Cardiac muscle cell (in vitro differentiated cells and primary cell): ENCODE measurements at places on chromosomes 7 and 10. TPM values are rescaled to one million over a fixed set of nuclear protein-coding genes. Genes with fewer than 3 reads are reported as not detected.
A peak's percentile ranks its signal among the peaks of the same experiment; 100 is the strongest.

GRCh38 chr7:16078076-16078952 lies 343.0 kb downstream of the CRPPA start:
- no peak overlapping the region for H3K4me3 ChIP-seq
- DNase-seq, result peak; percentile 80
- H3K36me3 ChIP-seq, result no peaks in the 10 kb centered on the region

DNA sequence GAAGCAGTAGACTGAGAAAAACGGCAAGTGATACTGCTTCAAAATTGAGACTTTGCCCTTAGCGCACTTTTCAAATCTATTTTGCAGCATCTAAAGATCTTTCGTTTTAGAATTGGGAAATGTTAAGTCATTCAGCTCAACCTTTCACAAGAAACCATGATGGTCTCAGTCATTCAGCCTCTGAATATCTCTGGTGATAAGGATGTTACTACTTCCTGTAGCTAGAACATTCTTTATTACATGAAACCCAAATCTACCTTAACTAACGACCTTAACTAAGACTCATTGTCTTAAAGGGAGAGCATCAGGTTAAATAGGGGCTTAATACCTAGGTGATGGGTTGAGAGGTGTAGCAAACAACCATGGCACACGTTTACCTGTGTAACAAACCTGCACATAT lies 26.4 kb upstream of the AKR1B10 start:
- DNase-seq, result no peak
- H3K27ac ChIP-seq, result no peak overlapping the region
- H3K4me3 ChIP-seq, result no peak overlapping the region
- no peaks in the 10 kb centered on the region for H3K4me1 ChIP-seq

GRCh38 chr10:131571865-131572264 lies 260.3 kb upstream of the TCERG1L start:
- no peaks in the 10 kb centered on the region for H3K27me3 ChIP-seq
- H3K27ac ChIP-seq, result no peak overlapping the region
- no peak overlapping the region for H3K4me3 ChIP-seq
- no peak for DNase-seq
- no peaks in the 10 kb centered on the region for H3K36me3 ChIP-seq

GRCh38 chr7:22864855-22865601 lies 42.4 kb upstream of the TOMM7 start:
- H3K27me3 ChIP-seq, result no peaks in the 10 kb centered on the region
- H3K36me3 ChIP-seq, result no peaks in the 10 kb centered on the region
- H3K4me1 ChIP-seq, result no peaks in the 10 kb centered on the region
- no peak overlapping the region for H3K27ac ChIP-seq
- H3K4me3 ChIP-seq, result no peak overlapping the region

- H3K36me3 ChIP-seq, result no peaks in the 10 kb centered on the region
- DNase-seq, result no peak
- H3K27me3 ChIP-seq, result no peaks in the 10 kb centered on the region
- H3K27ac ChIP-seq, result no peak overlapping the region
- no peak overlapping the region for H3K4me3 ChIP-seq
Observed at GRCh38 chr10:97570789-97571471, 1.6 kb upstream of the ANKRD2 start.

GRCh38 chr7:38308140-38308539 lies 34.7 kb upstream of the TARP start:
- DNase-seq, result no peak
- H3K27me3 ChIP-seq, result no peaks in the 10 kb centered on the region
- no peaks in the 10 kb centered on the region for H3K4me1 ChIP-seq
- H3K36me3 ChIP-seq, result no peaks in the 10 kb centered on the region
- H3K4me3 ChIP-seq, result no peak overlapping the region

- DNase-seq, result no peak
- no peak overlapping the region for H3K27ac ChIP-seq
- no peak overlapping the region for H3K4me3 ChIP-seq
- no peaks in the 10 kb centered on the region for H3K36me3 ChIP-seq
- H3K27me3 ChIP-seq, result no peaks in the 10 kb centered on the region
- no peaks in the 10 kb centered on the region for H3K4me1 ChIP-seq
Observed at GRCh38 chr10:109205929-109206585, 717.3 kb downstream of the XPNPEP1 start.

DNA sequence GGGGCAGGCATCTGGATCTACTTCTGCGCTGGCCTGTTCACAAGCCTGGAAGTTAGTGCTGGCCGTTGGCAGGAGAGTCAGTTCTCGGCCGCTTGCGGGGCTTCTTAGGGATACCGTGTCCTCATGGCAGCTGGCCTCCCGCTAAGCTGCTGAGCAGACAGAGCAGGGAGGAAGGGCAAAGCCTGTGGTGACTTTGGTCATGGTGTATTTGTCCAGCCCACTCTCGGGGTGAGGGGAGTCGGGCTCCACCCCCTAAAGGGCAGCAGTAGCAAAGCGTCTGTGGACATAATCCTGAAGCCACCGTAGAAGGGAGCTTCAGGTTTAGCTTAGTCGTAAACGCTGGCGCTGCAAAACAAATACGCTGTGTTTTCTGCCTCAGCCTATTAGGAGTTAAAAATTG lies 12.2 kb downstream of the UBE3C start:
- H3K4me1 ChIP-seq, result peaks cover 17% of the 10 kb centered on the region
- H3K4me3 ChIP-seq, result no peak overlapping the region
- H3K36me3 ChIP-seq, result no peaks in the 10 kb centered on the region
- peak overlapping the region; percentile 35 for H3K27ac ChIP-seq
- H3K27me3 ChIP-seq, result no peaks in the 10 kb centered on the region

- no peaks in the 10 kb centered on the region for H3K4me1 ChIP-seq
- H3K27ac ChIP-seq, result no peak overlapping the region
- H3K4me3 ChIP-seq, result no peak overlapping the region
- no peaks in the 10 kb centered on the region for H3K36me3 ChIP-seq
- H3K27me3 ChIP-seq, result no peaks in the 10 kb centered on the region
- DNase-seq, result no peak
Observed at GRCh38 chr7:31890766-31891165, 179.4 kb downstream of the PDE1C start.

DNA sequence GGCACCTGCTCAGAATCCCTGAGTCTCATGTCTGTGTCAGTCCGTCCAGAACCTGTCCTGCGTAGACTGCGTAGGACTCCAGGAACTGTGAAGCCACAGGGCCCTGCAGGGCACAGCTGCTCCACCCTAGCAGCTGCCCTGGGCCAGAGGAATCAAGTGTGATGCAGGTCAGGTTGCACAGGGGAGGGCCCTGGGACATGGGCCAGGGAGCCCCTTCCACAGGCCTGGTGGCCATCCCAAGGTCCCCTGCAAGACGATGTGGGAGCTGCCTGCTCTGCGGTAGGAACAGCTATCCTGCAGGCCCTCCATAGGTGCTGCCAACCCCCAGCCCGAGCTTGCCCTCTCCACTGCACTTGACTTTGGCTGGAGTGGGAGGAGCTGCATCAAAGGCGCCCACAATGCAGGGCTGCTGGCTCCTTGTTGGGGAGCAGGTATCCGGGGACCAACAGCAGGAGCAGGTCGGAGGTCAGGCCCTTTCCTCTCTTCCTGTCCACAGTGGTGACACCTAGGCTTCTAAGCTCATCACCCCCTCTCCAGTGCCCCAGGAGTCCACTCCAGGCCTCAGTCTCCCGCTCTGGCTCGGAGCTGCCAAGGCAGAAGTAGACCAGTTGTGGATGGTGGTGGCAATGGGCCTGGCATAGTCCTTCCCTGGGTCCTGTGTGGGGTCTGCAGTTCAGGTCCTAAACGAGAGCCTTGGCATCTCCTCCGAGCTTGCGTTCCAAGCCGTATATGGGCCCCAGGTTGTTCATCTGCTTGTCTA lies 149.1 kb downstream of the MAPK8 start:
- peaks cover 24% of the 10 kb centered on the region for H3K4me1 ChIP-seq
- H3K36me3 ChIP-seq, result no peaks in the 10 kb centered on the region
- DNase-seq, result no peak
- H3K4me3 ChIP-seq, result no peak overlapping the region

GRCh38 chr10:81179805-81180452 lies 642.2 kb downstream of the SH2D4B start:
- no peaks in the 10 kb centered on the region for H3K36me3 ChIP-seq
- DNase-seq, result peak; percentile 28
- H3K27ac ChIP-seq, result no peak overlapping the region
- H3K4me1 ChIP-seq, result no peaks in the 10 kb centered on the region
- no peaks in the 10 kb centered on the region for H3K27me3 ChIP-seq
- no peak overlapping the region for H3K4me3 ChIP-seq

GRCh38 chr10:1515121-1515779 lies 222.1 kb downstream of the ADARB2 start:
- H3K27ac ChIP-seq, result no peak overlapping the region
- no peaks in the 10 kb centered on the region for H3K27me3 ChIP-seq
- no peak for DNase-seq

DNA sequence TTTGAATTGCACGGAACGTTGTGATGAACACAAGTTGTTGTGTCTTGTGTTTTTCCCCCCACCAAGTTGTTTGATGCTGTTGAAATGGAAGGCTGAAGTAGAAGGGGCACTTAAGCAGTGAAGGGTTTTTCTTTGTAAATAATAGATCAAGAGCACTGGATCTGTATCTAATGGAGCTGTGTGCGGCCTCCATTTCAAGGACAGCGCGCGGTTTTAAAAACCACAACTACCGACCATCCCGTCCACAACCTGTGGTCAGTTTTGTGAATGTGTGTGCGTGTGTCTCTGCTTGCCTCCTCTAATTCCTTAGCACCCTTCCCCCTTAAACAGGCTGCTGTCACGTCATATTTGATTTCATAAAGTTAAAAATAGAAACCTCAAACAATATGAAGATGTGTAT lies 165.5 kb downstream of the TCF7L2 start:
- DNase-seq, result no peak
- no peaks in the 10 kb centered on the region for H3K36me3 ChIP-seq
- no peak overlapping the region for H3K4me3 ChIP-seq
- no peak overlapping the region for H3K27ac ChIP-seq
- peaks cover 7% of the 10 kb centered on the region for H3K4me1 ChIP-seq

DNA sequence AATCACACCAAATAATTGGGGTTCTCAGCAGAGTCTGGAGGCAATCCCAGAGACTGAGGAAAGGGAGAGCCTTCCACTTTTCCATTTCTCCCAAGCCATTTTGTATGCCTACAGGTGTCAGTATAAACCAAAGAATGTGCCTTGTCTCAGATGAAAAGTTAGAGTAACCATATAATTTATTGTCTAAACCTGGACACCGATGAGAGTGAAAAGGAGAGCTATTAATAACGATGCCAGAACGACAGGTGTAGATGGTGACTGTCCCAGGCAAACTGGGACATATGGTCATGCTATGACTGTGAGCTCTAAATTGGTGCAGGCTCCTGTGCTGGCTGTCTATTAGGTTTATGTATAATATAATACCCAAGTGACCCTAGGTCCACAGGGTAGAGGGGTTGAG lies 219.6 kb downstream of the ARHGAP12 start:
- no peaks in the 10 kb centered on the region for H3K36me3 ChIP-seq
- no peak for DNase-seq

DNA sequence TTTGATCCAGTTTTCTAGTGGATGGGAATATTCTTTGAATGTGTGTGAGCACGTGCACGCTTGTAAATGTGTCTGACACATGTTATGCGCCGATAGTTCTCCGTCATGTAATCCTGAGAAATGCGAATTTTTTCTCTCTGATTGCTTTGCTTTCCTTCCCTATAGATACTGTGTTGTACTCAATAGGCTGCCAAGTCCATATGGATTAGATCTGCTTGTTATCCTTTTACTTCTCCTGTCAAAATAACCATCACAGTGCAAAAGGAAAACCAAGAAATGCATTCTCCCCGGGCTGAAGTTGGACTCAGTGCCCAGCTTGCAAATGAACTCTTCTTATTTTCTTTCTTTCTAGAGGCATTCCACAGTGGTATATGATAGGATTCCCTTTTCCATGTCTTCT lies 131.9 kb downstream of the KIAA1217 start:
- peaks cover 29% of the 10 kb centered on the region for H3K4me1 ChIP-seq
- H3K27ac ChIP-seq, result no peak overlapping the region
- H3K4me3 ChIP-seq, result no peak overlapping the region
- no peaks in the 10 kb centered on the region for H3K27me3 ChIP-seq
- no peak for DNase-seq
- H3K36me3 ChIP-seq, result no peaks in the 10 kb centered on the region

- no peaks in the 10 kb centered on the region for H3K4me1 ChIP-seq
- no peak overlapping the region for H3K27ac ChIP-seq
- DNase-seq, result no peak
- H3K4me3 ChIP-seq, result no peak overlapping the region
- H3K27me3 ChIP-seq, result no peaks in the 10 kb centered on the region
- H3K36me3 ChIP-seq, result no peaks in the 10 kb centered on the region
Observed at GRCh38 chr10:121157998-121158397, 306.8 kb downstream of the WDR11 start.

- DNase-seq, result no peak
- no peaks in the 10 kb centered on the region for H3K27me3 ChIP-seq
- H3K27ac ChIP-seq, result no peak overlapping the region
Observed at GRCh38 chr10:51629934-51630639, 69.3 kb downstream of the CSTF2T start.

DNA sequence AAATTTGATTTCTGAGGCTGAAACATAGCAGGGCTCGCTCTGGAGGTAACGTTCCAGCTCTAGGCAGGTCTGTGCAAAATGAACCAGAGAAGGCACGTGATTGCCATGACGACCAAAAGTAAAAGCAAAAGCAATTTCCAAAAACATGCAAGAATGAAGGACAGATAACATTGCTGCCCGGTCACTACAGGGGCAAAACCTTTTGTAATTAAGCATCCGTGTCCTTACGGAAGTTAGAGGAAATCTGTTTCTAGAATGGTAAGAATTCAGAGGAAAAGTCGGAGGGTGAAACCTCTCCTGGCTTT lies 2.9 kb downstream of the KLF6 start:
- peaks cover 18% of the 10 kb centered on the region for H3K36me3 ChIP-seq
- DNase-seq, result no peak
- no peaks in the 10 kb centered on the region for H3K27me3 ChIP-seq
- H3K27ac ChIP-seq, result no peak overlapping the region
- H3K4me3 ChIP-seq, result peak overlapping the region; percentile 85

GRCh38 chr7:22697876-22698606 lies 29.0 kb upstream of the IL6 start:
- H3K27ac ChIP-seq, result no peak overlapping the region
- H3K27me3 ChIP-seq, result no peaks in the 10 kb centered on the region
- no peak overlapping the region for H3K4me3 ChIP-seq
- DNase-seq, result no peak

Gene HOGA1
- total RNA-seq, result 2.1 and 3.8 TPM in 2 replicates

Gene SORBS1
- 14.9 and 20.6 TPM in 2 replicates for total RNA-seq

Gene SPDYE5
- not detected in 2 replicates for total RNA-seq

Gene GUSB
- 27.7 and 33.8 TPM in 2 replicates for total RNA-seq

Gene MEPCE
- total RNA-seq, result 28.5 and 41.7 TPM in 2 replicates

Gene C7orf57
- 0.53 TPM in 1 of 2 replicates, not detected in the other for total RNA-seq

Gene HTRA1
- total RNA-seq, result 139 and 154 TPM in 2 replicates

Gene LOXL4
- total RNA-seq, result 2.2 and 10.9 TPM in 2 replicates

Gene PON1
- total RNA-seq, result not detected in 2 replicates

Gene ARHGEF35
- 0.35 and 1.7 TPM in 2 replicates for total RNA-seq

Gene CALD1
- 22.6 and 29.3 TPM in 2 replicates for total RNA-seq

Gene SOSTDC1
- total RNA-seq, result 0.85 and 1.7 TPM in 2 replicates

Gene TNKS2
- 33.0 and 52.9 TPM in 2 replicates for total RNA-seq

Gene PNLIP
- not detected in 2 replicates for total RNA-seq

Gene DRGX
- not detected in 2 replicates for total RNA-seq
